ENCODE measurements at places on chromosomes 1 and 21.

DNA sequence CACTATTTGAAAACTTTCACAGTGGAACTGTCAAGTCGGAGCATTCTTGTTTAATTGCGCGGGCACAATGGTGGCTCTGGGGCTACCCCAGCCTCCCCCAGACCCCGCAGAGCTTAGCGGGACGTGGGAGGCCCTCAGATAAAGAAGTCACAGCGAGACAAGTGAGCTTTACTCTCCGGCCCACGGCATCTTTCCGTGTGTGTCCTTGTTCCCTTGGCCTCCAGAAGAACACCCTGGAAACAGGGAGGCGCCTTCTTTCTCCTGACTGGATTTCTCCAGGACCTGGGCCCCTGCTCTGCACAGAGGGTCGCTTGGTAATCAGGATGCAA lies 382.8 kb downstream of the RRAGC start:
- DNase-seq = no peak

DNA sequence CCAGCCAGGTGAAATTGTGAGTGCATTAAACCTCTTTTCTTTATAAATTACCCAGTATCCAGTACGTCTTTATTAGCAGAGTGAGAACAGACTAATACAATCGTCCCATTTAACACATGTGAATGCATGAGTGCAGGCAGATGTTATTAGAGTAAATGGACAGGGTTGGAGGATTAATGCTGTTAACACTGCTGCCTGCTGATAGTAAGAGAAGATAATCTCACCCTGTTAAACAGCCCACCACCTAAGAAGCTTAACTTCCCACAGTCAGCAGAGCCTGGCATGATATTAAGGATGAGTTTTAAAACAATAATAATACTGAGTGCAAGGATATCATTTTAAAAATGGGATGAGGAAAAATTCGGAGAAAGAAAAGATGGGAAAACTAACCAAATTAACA lies 181.4 kb upstream of the LHX8 start:
- no peak for DNase-seq

DNA sequence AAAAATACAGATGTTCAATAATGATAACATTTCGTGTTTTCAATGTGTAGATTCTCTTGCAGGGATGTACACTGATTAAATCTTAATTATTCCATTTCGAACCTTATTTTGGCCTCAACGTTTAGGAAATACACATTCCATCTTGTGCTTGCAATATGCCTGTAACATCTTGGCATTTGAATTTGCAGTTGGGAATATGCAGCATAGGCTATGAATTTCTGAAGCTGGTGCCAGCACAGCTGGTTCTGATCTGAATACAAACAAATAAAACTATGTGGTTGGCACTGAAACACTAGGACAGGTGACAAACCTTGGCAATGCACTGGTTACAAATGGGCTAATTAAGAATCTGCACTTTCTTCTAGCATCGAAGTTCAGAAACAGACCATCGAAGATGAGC lies 108.4 kb downstream of the ERG start:
- DNase-seq = no peak

- no peak for DNase-seq
Observed at GRCh38 chr1:96596226-96596922, 125.2 kb upstream of the PTBP2 start.

GRCh38 chr1:163933437-163933836 lies 611.7 kb downstream of the NUF2 start:
- no peak for DNase-seq

- no peak for DNase-seq
Observed at GRCh38 chr1:15884477-15884876, 37.0 kb downstream of the SPEN start.

DNA sequence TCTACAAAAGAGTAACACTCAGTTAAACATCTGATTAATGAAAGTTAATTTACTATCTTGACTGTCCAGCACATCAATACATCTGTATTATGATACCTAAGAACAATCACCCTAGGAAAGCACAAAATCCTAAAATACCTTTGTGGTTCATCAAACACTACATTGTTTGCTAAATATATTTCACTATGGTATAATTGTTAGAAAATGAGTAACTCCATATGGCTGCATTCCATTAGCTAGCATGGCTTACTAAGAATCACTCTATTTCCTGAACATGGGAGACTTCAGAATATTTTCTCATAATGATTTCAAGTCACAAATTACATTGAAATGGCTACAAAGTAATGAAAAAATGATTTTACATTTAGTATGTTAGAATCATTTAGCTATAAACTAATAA lies 12.5 kb downstream of the TRMT1L start:
- DNase-seq = peak; percentile 9

DNA sequence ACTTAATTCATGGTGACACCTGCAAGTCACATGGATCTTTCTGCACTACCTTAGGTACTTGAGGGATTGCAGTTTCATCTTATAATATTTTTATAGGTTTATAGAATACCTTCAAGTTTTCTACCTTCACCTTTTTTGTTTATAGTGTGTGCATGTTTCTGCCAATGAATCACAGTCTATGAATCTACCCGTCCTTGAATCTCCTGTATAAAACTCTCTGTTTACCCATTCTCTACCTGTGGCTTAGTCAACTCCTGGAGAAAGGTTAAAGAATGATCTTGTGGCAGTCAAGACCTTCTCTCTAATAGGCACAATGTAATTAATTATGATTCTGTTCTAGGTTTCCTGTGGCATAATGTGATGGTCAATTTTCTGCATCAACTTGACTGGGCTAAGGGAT lies 3.2 kb upstream of the GSTM2 start:
- DNase-seq = no peak

DNA sequence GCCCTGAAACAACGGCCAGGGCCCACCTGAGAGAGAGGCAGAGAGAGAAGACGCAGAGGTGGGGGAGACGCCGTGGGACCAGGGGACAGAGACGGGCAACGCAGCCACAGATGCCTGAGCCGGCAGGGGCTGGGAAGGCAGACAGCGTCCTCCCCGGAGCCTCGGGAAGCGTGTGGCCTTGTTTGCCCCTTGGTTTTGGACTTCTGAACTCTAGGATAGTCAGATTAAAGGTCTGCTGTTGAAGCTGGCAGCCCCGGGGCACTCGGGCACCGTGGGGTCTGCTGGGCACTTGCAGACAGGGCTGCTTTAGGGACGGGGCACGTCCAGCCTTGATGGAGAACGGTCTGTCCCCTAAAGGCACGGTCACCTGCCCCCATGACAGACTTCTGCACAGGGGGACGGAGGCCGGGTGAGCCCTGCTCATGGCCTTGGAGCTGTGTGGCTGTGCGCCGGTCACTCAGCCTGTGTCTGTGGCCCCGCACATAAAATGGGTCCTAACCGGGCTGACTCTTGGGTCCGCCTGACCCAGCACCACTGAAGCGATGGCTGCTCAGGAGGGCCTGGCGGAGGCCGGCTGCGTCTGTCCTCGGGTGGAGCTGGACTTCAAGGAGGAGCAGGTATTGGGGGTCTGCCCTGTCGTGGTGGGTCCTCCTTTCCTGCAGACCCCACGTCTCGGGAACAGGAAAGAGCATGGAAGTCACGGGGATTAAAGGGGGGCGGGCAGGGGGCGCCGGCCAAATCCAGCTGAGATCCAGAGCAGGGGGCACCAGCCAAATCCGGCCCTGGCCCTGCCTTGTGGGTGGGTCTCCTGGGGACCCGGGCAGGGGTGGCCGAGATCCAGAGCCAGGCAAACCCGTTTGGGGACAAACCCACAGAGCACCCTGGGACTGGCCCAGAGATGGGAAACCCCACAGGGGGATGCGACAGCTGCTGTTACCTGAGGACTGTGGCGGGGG lies 9.6 kb upstream of the RNF223 start:
- DNase-seq = no peak

DNA sequence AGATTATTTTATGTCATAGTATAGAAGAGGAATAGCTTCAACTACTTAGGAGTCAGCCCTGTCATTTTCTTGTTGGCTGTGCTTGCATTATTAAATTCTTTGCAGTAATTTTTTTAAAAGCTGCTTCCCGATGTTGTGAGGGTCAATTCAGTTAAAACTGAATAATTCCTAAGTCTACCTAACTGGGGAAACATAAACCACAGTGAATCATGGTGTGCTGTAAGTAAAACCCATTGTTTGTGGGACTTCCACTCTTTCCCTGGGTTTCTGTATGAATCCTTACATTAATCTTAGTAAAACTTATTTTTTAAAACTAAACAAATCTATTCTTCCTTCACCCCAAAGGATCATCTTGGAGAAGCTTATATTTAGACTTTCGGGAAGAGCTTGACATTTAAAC lies 4.4 kb downstream of the SUCO start:
- no peak for DNase-seq

- no peak for DNase-seq
Observed at GRCh38 chr1:162191396-162192305, 122.2 kb downstream of the NOS1AP start.

GRCh38 chr1:201882665-201883132 lies 6.0 kb upstream of the SHISA4 start:
- no peak for DNase-seq

DNA sequence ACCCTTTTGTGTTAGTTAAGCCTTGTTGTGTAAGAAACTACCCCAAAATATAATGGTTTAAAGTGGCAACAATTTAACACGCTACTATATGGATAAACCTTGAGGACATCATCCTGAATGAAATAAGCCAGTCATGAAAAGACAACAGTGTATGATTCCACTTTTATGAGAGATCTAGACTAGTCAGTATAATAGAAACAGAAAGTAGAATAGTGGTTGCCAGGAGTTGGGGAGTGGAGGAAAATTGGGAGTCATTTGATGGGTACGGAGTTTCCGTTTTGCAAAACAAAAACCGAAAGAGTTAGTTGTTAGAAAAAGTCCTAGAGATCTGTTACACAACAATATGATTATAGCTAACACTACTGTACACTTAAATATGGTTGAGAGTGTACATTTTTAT lies 16.0 kb upstream of the CHIA start:
- DNase-seq = no peak

DNA sequence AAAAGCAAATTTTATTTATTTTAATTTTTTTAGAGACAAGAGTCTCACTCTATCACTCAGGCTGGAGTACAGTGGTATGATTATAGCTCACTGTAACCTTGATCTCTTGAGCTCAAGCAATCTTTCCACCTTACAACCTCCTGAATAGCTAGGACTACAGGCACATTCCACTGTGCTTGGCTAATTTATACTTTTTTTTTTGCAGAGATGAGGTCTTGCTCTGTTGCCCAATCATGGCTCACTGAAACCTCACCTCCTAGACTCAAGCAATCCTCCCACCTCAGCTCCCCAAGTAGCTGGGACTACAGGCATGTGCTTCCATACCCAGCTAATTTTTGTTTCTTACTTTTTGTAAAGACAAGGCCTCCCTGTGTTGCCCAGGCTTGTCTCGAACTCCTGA lies 49.5 kb downstream of the DR1 start:
- no peak for DNase-seq
